NCI-H1417 treated with DMSO at 0.1 percent for 48 hours (cell line): ENCODE measurements at places on chromosomes 7 and 10.

GRCh38 chr10:29395409-29395808 is 106.5 kb downstream of the LYZL1 start:
- no peak for DNase-seq

DNA sequence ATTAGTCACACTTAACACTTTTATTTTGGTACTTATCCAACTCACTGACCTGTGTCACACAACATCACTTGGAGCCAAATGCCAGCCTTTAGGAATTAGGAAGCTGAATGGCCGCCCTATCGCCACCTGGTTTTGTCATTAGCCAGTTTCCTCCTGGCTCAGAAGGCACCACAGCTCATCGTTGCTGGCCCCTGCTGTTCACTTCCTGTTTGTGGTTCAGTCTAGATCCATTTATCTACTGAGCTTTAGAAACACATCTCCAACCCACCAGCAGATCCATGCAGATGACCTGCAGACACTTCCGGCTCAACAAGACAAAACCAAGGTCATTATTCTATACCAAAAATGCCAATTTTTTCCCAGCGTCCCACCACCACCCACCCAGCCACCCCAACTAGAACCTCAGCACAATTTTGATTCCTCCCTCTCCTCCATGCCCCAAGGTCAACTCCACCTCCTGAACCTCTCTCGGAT is 193.5 kb upstream of the NEBL start:
- no peak for DNase-seq

DNA sequence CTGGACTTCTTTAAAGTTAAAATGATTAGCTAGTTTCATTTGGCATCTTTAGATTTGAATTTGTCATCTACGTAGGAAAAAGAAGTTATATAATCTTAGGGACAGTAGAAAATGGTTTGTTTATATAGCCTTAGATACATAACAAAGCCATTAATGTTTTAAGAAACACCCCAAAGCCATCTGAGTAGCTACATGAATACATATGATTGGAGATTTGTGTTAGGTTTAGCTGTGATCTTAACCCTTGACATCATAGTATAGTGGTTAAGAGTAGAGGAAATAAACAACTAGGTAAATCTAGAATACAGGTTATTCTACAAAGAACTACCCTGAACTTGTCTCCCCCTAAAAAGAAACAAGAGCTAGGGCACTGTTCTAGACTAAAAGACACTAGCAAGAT is 18.1 kb downstream of the SAMD8 start:
- no peak for DNase-seq

GRCh38 chr10:45585131-45585530 is 87.4 kb downstream of the ZFAND4 start:
- DNase-seq: no peak

GRCh38 chr10:71978476-71978875 is 14.3 kb downstream of the CHST3 start:
- no peak for DNase-seq

GRCh38 chr7:155979566-155979965 is 167.3 kb upstream of the SHH start:
- no peak for DNase-seq

DNA sequence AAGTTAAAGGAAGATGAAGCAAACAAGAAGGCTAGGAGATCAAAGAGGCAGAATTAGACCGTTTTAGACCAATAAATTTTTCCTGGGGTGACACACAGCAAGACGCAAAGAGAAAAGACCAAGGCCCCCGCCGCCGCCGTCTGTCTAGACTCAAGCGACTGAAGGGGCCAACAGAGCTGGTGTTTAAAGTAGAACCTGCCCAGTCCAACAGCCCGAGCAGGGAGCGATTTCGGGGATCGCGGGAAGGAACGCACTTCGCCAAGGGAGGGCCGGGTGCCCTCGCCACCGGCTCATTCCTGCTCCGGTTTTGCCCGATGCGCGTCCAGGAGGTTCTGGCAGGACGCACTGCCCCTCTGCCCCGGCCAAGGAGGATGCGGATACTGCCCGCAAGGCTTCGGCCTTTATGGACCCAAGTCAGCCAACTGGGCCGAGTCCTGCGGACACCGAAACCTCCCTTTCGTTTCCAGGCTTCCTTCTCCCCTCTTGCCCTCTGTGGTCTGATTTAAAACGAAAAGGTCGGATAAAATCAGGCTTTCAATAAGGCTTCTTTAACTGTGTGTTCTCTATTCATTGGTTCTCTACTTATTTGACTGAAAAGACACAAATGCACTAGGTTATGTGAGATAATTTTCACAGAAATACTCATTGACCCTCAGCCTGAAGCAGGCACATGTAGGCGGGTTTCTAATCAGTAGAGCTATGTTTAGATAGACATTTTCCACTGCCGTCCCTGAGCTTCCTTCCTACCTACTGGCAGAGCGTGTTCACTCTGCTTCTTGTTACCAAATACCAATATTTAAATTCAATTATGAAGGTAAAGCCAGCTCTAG is 2.2 kb upstream of the HOXA7 start:
- no peak for DNase-seq

DNA sequence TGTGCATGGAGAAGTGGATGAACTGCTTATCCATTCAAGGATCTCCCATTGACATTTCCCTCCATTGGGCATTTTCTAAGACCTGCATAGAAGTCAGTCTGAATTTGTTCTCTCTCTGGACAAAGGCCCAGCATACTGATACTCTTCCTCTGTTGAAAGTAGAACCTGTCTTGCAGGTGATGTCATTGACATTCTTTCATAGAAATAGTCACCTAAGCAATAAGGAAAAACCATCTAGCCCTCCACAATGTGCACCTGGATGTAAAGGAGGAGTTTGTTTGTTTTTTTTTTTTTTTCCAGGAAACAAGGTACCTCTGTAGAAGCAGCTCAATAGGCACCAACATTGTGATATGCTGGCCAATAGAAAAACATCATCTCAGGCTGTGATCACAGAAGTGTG is 150.4 kb downstream of the DPY19L1 start:
- DNase-seq: no peak

- no peak for DNase-seq
Measured at GRCh38 chr7:33876596-33877274, 28.6 kb upstream of the BMPER start.

- DNase-seq: no peak
Measured at GRCh38 chr10:30738416-30738815, 108.9 kb upstream of the LYZL2 start.

DNA sequence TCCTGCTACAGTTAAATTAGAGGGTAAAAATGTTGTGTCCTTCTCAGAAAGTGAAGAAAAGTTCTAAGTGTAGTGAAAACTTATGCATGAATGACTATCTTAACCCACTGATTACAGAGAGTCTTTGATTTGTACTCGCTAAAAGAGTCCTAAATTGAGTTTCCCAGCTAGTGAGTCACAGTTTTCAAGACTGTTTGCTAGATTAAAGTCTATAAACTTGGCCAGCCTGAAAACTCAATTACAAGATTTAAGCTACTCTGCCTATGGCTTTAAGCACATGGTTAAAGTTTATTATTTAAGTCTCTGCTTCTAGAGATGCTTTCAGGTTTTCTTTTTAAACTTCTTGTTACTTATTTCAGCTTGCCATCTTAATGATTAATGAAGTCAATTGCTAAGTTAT is 44.4 kb downstream of the MRPS24 start:
- DNase-seq: no peak

- no peak for DNase-seq
Measured at GRCh38 chr7:124429923-124430322, 335.7 kb downstream of the GPR37 start.

- DNase-seq: no peak
Measured at GRCh38 chr10:92024700-92025099, 101.1 kb downstream of the BTAF1 start.

DNA sequence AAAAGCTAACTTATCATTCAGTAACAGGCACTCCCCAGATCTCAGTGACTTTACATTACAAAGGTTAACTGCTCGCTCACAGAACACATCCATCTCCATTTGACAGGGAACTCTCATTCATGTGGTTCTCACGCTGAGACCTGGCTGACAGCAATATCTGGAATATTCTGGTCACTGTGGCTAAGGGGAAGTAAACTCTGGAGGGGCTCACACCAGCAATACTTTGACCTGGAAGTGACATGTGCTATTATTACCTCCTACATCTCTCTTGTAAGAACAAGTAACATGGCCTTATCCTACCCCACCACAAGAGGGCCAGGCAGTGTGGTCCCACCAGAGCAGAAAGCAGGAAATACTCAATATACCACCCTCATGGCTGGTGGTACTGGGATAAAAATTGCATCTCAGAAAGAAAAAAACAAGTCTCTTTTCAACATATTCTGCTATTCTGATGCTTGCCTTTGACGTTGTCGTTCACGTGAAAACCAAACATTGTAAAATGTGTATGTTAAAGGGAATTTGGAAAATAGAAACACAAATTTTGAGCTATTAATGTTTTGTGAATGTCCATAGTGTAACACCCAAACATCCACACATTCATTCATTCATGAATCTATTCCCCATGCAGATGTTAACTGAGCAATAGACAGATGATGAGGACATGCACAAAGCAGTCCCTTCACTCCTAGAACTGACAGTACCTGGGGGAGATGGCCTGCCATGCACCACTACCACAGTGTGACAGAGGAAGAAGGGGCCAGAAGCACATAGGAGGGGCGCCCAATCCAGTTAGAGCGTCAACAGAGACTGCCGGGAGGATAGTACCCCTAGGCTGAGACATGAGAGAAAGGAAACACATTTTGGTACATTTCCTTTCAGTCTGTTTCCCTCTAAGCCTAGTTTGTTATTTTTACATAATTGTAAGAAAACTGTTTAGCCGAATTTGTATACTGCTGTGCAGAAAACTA is 166.0 kb upstream of the SP4 start:
- no peak for DNase-seq

DNA sequence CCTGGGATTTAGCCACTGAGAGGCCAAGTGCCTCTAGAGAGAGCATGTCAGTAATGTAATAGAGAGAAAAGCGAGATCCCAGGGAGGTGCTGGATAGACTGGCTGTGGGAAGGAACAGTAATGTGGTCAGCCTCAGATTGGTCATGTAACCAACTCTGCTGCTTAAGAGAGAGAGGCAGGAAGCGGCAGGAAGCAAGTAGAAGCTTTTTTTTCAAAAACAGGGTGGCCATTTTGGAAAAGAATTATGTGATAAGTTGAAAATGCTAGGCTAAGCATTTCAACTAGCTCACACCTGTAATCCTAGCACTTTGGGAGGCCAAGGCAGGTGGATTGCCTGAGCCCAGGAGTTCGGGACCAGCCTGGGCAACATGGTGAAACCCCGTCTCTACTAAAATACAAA is 3.7 kb upstream of the PCOLCE start:
- no peak for DNase-seq

DNA sequence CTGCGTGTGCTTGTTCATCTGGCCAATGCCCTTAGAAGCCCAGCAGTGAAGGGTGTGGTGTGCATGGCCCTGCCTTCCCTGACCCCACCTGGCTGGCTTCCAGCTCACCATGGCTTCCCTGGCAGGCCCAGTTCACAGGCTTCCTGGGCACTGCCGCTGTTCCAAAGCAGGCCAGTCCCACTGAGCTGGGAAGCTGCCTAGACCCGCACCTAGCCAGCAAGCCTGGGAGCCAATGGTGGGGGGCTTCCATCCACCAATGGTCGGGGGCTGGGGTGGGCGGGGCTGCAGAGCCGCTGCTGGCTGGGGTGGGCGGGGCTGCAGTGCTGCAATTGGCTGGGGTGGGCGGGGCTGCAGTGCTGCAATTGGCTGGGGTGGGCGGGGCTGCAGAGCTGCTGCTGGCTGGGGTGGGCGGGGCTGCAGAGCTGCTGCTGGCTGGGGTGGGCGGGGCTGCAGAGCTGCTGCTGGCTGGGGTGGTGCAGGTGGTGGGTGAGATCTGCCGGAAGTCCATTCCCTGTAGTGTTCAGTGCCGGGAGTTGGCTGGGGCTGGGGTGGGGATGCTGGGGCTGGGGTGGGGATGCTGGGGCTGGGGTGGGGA is 12.4 kb downstream of the CALY start:
- DNase-seq: no peak

DNA sequence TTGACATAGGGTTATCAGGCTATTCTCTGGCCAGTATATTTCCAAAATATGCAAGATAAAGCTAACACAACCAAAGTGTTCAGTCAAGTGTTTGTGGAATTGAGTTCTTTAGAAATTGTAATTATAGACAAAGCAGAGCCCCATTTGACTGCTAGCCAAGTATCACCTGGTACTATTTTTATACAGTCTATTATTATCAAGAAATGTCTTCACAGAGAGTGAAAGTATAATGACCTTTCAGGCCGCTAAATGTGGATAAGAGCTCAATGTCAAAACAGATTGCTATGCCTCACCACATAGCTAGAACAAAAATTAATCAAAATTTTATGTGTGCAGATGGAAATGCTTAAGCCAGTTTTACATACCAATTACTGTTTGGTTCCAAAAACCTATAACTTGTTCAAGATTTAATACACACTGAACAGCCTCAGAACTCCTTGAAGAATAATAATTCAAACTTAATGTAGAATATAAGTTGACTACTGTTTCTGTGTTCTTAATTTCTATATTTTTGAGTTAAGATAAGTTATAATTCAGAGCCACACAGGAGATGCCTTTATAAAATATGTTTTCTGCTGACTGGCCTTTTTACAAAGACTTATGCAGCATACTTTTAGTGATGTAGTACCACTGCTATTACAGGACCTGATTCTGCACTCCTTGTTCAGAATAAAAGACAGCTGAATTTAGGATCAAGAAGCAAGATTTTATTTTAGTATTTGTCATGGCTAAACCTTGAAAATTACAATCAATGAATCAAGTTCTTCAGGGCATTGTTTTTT is 31.0 kb downstream of the PRPS1L1 start:
- no peak for DNase-seq

- DNase-seq: no peak
Measured at GRCh38 chr10:100158044-100158805, 27.6 kb downstream of the ERLIN1 start.

- no peak for DNase-seq
Measured at GRCh38 chr10:72310636-72311035, 36.9 kb downstream of the DDIT4 start.

GRCh38 chr10:57457972-57458512 is 809.7 kb downstream of the IPMK start:
- no peak for DNase-seq

- no peak for DNase-seq
Measured at GRCh38 chr10:44755481-44755880, 155.7 kb upstream of the TMEM72 start.

- no peak for DNase-seq
Measured at GRCh38 chr7:156608173-156608478, 32.4 kb upstream of the RNF32 start.

- no peak for DNase-seq
Measured at GRCh38 chr10:116688741-116689495, 53.4 kb downstream of the HSPA12A start.

GRCh38 chr10:541750-542371 is 147.6 kb downstream of the DIP2C start:
- no peak for DNase-seq
